Stimulated activated CD4-positive, alpha-beta T cell treated with anti-CD3 and anti-CD28 coated beads, Interleukin-4, amount 100 ng/mL, for 48 hours (primary cell): ENCODE measurements at places on chromosomes 2 and 18.

- no peak for DNase-seq
Observed at GRCh38 chr2:41399437-41400087, 648.3 kb upstream of the PKDCC start.

- no peak for DNase-seq
Observed at GRCh38 chr18:70082430-70082829, 123.1 kb downstream of the RTTN start.

- DNase-seq: no peak
Observed at GRCh38 chr2:59734743-59735142, 818.7 kb downstream of the BCL11A start.

- no peak for DNase-seq
Observed at GRCh38 chr2:156455361-156455975, 19.3 kb downstream of the GPD2 start.

DNA sequence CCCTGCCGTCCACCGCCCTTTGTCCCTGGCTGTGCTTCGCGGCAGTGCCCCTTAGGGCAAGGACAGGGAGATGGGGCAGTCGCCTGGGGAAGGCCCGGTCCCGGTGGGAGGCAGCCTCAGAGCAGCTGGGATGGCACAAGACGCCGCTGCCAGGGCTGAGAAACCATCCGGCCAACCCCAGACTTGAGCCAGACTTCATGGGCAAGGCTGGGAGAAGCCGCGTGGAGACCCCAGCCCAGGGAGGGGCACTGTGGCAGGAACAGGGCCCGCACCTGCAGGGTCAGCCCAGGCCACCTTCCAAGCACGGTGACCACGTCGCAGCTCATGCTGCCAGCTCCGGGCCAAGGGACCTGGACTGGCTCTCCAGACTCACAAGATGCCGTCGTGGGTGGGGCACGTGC, 84.0 kb downstream of the NFATC1 start:
- no peak for DNase-seq

GRCh38 chr2:229270551-229271410, at the start of gene PID1:
Gene PID1 (minus strand): TSS chr2:229271287. CDS start chr2:229271043, 244 bp downstream.
- no peak for DNase-seq

GRCh38 chr2:54995553-54995952, 54.7 kb downstream of the RTN4 start:
- no peak for DNase-seq

GRCh38 chr2:16123856-16124780, 183.8 kb downstream of the MYCN start:
- DNase-seq: no peak

- DNase-seq: no peak
Observed at GRCh38 chr2:44767691-44768090, 173.8 kb upstream of the SIX3 start.

GRCh38 chr18:12828116-12829051, 55.7 kb downstream of the PTPN2 start:
- DNase-seq: no peak

GRCh38 chr2:150985741-150986140, 275.9 kb downstream of the RBM43 start:
- no peak for DNase-seq

DNA sequence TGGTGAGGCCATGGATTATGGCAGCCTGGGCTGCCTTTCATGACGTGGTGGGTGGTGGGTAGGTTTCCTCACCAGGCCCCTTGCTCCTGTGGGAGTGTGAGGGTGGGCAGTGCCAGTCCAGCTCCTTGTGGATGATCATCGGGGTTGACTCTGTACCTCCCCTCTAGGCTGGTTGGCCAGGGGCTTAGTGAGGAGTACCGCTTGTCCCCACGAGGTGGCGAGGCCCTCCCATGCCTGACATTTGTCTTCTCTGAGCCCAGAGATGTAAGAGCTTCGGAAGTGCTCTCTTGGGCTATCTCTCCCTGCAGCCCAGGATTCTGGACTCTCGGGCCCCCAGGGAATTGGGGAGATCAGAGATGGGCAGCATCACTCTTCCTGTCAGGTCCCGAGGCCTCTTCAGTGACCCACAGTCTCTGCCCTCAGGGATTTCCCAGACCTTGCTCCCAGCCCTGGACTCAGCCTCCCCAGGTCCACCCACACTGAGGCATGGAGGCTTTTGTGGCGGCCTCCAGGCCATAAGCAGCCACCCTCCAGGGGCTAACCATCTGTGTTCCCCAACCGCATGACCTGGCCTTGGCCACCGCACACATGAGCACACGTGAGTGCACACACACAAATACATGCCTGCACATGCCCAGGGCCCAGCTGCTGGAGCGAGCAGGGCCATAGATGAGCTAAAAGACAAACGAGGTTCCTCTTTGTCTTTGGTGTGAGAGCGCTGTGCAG, 6.5 kb downstream of the SPR start:
- peak; percentile 47 for DNase-seq

- DNase-seq: no peak
Observed at GRCh38 chr2:3460156-3460555, 59.2 kb downstream of the ADI1 start.

- DNase-seq: no peak
Observed at GRCh38 chr18:74217476-74218143, 69.3 kb downstream of the TIMM21 start.

- no peak for DNase-seq
Observed at GRCh38 chr2:126885751-126886210, 12.9 kb upstream of the TEX51 start.

GRCh38 chr2:85737481-85737880, 16.3 kb upstream of the ATOH8 start:
- DNase-seq: no peak

GRCh38 chr18:30163573-30163972, 879.0 kb downstream of the DSC3 start:
- no peak for DNase-seq

GRCh38 chr2:196951973-196952372, 25.5 kb upstream of the PGAP1 start:
- no peak for DNase-seq

DNA sequence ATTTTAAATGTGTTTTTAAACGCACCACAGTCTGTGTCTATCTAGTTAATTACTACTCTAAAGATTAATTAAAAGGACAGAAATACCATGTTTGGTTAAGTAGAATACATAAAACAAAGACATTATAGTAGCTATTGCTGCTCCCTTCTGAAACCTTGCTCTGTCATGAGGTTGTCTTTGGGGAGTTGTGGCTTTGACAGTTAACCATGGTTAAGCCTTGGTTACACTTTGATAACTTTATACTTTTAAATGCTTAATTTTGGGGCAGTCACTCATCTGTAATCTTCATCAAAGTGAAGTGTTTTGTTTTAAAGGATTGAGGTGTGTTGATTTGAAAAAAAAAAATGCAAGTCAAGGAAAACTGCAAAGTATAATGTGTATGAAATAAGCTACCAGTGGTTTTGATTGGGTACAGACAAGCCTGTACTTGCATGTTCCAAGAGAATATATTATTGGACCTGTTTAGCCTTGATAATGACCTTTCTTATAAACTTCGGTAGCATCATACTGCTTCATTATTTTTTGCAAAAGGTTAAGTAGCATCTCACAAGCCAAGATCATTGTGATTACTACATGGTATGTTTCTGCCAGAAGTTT, 29.8 kb upstream of the TBR1 start:
- no peak for DNase-seq

GRCh38 chr2:75186821-75187220, 12.5 kb downstream of the TACR1 start:
- DNase-seq: no peak

- no peak for DNase-seq
Observed at GRCh38 chr2:25372405-25373268, 30.9 kb upstream of the DNMT3A start.

- no peak for DNase-seq
Observed at GRCh38 chr2:132668987-132669907, 758 bp downstream of the LYPD1 start.

GRCh38 chr2:204933735-204934374, 388.6 kb downstream of the PARD3B start:
- DNase-seq: no peak

- DNase-seq: no peak
Observed at GRCh38 chr2:164335128-164335527, 286.2 kb downstream of the GRB14 start.

DNA sequence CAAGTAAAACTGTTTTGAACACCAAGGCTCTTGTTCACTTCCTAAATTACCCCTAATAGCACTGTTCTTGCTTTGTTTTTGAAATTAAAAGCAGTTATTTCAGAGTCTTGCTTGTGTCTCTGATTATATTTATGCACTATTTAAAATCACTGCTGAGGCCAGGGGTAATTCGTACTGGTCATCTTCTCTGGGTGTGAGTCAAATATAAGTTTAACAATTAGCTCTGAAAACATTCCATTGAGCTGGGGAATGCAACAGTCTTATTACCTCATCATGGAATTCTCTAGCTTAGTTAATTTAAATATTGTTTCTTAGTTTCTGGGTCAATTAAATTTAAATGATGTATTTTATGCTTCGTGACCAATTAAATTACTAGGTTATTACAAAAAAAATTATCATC, 135.0 kb downstream of the MEIS1 start:
- DNase-seq: no peak

DNA sequence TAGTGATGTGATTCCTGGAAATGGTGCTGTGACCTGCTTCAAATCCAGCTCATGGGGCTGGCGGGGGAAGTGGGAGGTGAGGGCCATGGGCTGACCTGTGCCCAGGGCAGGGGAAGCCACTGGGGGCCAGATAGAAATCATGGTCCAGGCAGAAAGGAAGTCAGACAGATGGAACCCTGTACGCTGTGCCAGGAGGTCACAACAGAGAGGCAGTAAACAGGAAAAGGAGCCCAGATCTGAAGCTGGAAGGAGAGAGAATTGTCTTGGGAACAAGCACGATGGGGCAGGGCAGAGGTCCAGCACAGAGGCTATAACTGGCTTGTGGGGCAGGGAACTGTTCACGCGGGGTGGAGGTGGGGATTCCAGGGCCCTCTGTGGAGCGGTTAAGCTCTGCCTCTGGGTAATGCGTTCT, 76.0 kb downstream of the RNF144A start:
- no peak for DNase-seq

GRCh38 chr18:60417946-60418345, 45.4 kb upstream of the MC4R start:
- no peak for DNase-seq

- no peak for DNase-seq
Observed at GRCh38 chr2:23482188-23482587, 97.2 kb downstream of the KLHL29 start.

DNA sequence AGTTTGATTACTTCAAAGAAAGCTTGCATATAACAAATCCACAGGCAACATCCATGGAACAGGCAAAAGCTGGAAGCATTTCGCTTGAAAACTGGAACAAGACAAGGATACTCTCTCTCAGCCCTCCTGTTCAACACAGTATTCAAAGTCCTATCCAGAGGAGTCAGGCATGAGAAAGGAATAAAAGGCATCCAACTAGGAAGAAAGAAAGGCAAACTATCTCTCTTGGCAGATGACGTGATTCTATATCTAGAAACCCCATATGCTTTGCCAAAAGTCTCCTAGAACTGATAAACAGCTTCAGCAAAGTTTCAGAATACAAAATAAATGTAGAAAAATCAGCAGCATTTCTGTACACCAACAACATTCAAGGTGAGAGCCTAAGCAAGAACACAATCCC, 34.1 kb upstream of the MC4R start:
- DNase-seq: no peak

- DNase-seq: no peak
Observed at GRCh38 chr2:212898011-212898410, 253.4 kb downstream of the IKZF2 start.

- DNase-seq: no peak
Observed at GRCh38 chr18:74450626-74451025, 6.5 kb downstream of the DIPK1C start.

DNA sequence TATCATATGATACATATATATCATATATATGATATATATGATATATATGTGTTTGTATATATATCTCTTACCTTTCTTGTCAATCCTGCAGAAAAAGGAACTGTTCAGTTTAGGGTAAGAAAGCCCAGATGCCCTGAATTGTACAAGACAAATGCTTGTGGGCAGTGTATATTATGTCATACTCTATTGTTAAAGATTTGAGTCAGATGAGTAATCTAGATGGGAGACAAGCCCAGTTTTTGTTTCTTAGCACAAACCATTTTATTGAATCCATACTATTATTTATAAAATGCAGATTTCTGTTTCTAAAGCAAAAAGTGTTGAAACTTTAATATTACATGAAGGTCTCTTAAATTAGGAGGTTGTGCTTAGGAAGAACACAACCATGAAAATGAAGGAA, 90.6 kb downstream of the VRK2 start:
- DNase-seq: no peak

DNA sequence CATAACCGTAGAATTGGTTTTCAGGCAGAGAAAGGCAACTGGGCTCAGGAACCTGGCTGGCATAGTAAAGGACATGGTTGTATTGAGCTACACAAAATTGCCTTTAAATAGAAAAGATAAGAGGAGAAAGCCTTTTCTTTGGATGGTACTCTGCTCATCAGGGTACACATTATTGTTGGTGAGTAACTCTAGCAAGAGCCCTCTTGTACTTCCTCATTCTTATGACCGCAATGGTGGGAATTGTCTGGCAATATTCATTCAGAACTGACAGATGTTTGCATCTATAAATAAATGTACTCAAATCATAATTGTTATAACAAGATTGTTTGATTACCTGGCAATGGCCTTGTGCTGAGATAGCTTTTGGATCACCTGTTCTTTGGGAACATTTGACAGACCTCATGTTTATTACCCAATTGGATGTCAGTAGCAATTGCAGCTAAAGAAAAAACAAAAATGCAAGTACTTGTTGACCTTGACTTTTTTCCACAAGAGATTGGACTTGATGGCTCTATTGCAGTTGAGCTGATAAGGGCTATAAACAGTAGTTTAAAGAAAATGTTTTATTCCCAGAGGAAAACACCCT, 43.9 kb downstream of the MEIS1 start:
- DNase-seq: no peak

DNA sequence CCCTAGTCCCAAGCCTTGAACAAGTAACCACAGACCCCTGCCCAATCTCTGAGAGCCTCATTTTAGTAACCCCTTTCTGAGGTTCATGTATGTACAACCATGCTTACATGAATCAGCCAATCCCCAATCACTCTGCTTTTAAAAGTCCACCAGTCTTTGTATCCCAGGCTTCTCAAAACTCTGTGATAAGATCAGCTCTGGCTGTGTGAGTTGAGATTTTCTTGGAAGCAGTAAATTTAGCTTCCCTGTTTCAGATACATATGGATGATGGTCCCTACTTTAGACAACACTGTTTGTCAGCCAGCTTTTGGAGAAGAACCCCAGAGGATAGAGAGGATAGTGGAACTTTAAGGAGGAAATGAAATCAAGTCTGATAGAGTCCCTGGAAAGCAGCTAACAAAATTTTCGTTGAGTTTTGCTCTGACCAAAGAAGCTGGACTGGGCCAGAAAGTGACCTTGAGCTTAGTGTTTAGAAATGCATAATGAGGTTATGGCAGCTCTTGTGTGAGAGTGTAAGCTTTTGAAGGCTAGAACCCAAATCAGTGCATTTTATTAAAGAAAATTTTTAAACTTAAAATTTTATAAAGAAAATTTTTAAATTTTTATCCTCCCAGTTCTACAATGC, 3.7 kb downstream of the ADNP2 start:
- no peak for DNase-seq
